Dermis blood vessel endothelial cell (primary cell): ENCODE measurements at places on chromosomes 3 and 15.

- no peak for DNase-seq
These were observed 90.7 kb downstream of the NR2F2 start for GRCh38 chr15:96421178-96421601.

- no peak for DNase-seq
These were observed 116.1 kb upstream of the DNAJC19 start for GRCh38 chr3:181105646-181106045.

GRCh38 chr15:34275154-34275553, 50.3 kb downstream of the EMC4 start:
- no peak for DNase-seq

DNA sequence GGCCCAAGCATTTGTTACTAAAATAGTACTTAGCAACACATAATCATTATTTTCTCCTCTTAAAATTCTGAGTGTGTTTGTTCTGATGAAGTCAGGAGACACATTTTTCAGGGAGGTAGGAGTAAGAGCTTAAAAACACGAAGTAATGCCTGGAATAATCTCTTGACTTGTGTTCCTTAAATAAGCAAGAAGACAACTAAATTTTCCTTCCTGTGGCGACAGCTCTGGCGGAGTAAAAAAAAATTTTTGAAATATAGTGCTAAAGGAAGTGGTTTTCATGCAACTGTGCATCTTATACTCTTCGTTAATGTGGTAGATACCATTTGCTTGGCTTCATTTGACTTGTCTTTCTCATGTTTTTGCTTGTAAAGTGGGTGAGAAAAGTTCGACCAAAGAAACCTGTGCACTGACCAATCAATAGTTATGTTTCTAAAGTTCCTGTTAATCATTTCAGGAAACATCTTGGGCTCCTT, 11.1 kb upstream of the MBNL1 start:
- DNase-seq = no peak

DNA sequence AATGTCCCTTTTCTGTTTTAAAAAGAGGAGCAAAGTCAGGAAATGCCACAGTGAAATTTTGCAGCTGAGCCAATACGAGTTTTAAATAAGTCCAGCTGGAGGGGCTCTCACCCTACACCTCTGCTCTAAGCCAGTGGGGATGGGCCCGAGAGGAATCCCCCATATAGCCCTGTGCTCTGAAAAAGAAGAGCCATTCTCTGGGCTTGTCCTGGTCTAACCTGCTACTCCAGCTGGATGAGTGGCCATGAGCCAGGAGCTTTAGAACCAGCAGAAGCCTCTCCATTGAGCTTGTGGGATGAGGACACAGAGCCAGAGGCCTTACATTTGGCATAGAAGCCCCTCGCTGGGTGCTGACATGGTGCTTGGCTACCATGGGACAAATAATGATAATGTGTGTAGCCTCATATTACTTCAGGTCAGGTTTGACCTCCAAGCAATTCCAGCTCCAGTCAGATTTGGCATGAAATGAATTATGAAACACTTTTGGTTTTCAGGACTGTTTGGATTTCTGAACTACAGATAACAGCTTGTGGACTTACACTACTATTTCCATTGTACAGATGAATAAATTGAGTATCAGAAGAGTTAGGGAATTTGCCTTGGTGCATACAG, 172.4 kb downstream of the CHST2 start:
- peak; percentile 23 for DNase-seq

GRCh38 chr15:64893481-64894394, 18.0 kb upstream of the ANKDD1A start:
- peak; percentile 99 for DNase-seq
